NCI-H1694 (cell line): ENCODE measurements at places on chromosomes 7 and 10.
A peak's percentile ranks its signal among the peaks of the same experiment; 100 is the strongest.

DNA sequence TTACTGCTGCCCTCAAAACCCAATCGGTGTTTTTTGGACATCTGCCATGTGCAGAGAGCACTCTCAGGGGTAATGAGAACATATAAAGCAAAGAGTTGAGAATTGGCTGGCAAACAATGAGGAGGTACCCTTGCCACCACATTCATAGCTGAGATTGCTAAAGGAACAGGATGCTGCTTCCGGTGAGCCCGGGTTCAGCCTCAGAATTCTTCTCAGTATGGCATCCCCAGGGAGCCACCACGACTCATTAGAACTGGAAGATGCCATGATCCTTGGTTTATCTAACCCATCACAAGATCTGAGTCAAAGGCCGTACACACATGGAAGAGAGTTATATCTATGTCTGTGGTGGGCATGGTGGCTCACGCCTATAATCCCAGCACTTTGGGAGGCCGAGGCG is 174.4 kb downstream of the ARID5B start:
- DNase-seq, result no peak

DNA sequence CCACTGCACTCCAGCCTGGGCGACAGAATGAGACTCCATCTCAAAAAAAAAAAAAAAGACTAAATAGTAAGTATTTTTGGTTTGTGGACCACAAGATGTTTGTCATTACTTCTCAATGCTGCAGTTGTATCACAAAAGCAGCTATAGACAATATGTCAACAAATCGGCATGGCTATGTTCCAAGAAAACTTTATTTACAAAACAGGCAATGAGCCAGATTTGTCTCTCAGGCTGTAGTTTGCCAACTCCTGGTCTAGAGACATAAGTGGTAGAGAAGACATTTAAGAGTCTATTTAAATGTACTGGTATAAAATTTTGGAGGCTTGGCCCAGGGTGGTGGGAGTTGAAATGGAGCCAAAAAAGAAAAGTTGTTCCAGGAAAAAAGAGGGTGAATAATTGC is 185.8 kb downstream of the SORCS1 start:
- no peak for DNase-seq

DNA sequence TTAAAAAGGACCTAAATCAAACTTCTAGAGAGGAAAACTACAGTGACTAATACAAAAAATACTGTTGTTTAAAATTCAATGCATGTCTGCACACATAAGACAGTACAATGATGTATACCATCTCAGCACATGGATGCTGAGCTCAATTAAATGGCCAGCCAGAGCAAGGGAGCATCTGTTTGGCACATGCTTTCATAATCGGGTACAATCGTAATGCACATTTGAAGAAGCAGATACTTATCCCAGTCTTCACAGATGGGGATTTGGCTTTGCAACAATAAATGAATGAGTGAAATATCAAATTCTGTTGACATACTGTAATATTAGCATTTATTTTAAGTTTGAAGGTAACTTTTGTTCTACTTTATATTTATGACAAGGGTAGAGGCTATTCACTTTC is 187.8 kb downstream of the CRPPA start:
- DNase-seq, result peak; percentile 30

- DNase-seq, result no peak
Measured at GRCh38 chr7:157475601-157476000, 138.8 kb downstream of the DNAJB6 start.

DNA sequence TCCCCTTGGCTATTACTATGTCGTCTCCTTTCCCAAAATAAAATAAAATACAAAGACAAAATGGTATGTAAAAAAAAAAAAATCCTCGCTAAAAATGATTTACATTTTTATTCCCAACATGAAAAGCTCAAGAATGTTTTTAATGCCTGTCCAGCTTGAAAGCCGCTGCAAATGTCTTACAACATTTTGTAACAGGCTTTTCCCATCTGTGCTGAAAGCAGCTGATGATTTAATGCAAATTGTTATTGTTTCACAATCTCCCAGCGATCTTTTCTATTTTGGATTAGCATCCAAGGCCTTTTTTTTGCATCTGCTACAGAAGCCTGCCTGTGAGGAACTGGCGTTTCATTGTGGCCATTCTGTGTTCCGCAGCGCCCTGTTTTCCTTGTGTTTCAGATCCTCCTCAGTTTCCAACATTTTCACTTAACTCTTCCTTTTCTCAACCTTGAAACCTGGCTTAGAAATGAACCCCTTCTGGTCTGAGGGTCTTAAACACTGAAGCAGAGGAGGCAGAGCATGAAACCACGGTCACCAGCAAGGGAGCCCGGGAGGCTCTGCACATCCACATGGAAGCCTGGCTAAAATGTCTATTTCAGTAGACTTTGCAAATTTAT is 712.1 kb downstream of the PARD3 start:
- no peak for DNase-seq

DNA sequence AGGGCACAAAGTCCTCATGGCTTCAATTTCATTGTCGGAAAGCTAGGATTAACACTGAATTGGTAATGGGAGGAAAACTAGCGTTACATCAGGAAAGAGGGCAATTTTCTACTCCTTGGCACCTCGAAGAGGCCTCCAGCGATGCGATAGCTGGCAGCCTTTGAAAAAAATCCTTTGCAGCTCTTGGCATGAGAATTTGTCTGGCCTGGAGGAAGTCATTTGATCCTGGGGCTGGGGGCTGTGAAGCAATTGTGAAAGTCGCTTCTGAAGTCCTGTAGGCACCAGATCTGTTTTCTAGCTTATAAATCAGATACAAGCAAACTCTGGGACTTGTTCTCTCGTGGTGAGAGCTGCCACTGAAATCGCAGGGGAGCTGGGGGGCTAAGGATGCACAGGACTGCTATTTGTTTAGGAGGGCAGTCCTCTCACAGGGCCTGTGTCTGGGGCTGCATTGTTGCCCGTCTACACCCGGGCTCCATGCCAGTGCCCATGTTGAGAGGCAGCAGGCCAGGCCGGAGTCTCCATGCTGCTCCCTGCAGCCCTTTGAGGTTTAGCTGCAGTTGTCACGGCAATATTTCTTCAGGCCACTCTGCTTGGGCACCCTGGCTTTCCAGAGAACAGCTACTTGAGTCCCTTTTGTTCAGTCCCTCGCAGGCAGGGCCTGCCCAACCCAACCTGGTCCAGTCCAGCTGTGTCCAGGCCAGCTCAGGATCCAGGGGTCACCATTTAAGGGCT is 206.8 kb upstream of the LYZL1 start:
- DNase-seq, result no peak

GRCh38 chr7:29748286-29749099 is 57.8 kb upstream of the WIPF3 start:
- DNase-seq, result peak; percentile 47

- no peak for DNase-seq
Measured at GRCh38 chr7:101567230-101567629, 61.9 kb downstream of the MYL10 start.

GRCh38 chr10:90930971-90931871 is 10.3 kb upstream of the ANKRD1 start:
- DNase-seq, result no peak

GRCh38 chr7:22658031-22658430 is 69.0 kb upstream of the IL6 start:
- DNase-seq, result no peak

GRCh38 chr10:71838264-71839211 is 12.5 kb downstream of the PSAP start:
- no peak for DNase-seq

DNA sequence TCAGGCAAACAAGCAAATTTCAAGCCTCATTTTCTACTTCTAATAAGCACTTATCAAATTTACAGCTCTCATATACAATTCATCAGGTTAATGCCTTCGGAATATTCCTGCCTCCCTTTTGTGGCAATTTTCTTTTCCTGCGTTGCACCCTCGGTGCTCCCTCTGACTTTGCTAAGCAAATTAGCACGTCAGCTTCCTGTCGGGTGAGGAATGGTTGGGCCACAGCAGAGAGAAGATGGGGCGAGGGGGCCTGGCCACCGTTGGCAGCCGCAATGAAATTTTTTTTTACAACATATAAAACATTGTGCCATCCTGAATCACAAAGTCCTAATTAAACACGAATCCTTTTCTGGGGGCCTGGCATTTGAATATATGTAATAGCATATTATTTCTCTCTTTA is 28.1 kb downstream of the ELFN1 start:
- no peak for DNase-seq

DNA sequence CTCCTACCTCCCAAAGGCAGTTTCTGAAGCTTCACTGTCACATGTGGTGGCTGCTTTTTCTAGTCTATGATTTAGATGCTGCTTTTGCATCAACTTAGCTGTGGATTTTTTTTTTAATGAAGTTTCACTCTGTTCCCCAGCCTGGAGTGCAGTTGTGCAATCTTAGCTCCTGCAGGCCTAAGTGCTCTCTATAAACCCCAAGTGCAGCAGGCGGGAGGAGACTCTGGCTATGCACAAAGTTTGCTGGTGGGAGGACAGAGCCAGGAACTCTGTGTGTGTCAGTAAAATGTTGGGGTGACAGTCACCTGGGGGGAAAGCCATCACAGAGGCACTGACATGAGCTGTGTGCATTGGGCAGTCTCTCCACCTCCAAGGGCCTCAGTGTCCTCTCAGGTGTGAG is 138.8 kb upstream of the FAM20C start:
- DNase-seq, result no peak

GRCh38 chr10:116665541-116666125 is 44.9 kb downstream of the PNLIPRP2 start:
- DNase-seq, result no peak

DNA sequence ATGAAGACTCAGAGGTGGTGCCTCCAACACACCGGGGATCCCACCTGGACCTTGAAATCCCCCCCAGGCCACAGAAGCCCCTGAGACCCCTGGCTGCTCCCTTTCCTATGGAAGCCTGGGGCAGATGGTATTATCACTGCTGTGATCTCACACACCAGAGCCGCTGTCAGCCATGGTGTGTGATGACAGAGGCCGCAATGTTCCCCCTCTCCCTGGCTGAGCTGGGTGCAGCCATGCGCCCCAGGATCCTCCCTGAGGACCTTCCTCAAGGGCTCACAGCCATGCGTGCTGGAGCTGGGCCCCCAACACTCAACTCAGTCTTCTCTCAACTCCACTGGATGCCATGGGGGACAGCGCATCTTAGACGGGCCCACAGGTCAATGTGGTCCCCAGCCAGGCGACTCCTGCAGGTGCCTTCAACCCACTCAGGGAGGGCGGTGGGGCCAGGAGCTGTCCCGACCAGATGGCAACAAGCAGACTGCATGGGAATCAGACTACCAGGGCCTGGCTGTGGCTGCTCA is 44.9 kb downstream of the VIPR2 start:
- no peak for DNase-seq

- no peak for DNase-seq
Measured at GRCh38 chr10:24382045-24382444, 173.1 kb downstream of the KIAA1217 start.

DNA sequence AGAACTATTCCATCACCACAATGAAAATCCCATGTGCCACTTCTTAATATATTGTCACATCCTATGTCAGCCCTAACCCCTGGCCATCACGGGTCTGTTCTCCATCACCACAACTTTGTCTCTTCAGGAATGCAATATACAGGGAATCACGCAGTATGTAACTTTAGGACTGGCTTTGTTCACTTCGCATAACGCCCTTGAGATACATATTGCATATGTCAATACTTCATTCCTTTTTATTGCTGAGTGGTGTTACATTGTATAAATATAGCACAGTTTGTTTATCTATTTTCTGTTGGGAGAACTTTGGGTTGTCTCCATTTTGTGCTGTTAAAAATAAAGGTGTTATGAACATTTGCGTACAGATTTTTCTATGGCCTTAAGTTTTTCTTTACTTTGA is 195.4 kb upstream of the ZMIZ1 start:
- DNase-seq, result no peak

GRCh38 chr10:101141616-101142532 is 10.8 kb downstream of the TLX1 start:
- peak; percentile 78 for DNase-seq

DNA sequence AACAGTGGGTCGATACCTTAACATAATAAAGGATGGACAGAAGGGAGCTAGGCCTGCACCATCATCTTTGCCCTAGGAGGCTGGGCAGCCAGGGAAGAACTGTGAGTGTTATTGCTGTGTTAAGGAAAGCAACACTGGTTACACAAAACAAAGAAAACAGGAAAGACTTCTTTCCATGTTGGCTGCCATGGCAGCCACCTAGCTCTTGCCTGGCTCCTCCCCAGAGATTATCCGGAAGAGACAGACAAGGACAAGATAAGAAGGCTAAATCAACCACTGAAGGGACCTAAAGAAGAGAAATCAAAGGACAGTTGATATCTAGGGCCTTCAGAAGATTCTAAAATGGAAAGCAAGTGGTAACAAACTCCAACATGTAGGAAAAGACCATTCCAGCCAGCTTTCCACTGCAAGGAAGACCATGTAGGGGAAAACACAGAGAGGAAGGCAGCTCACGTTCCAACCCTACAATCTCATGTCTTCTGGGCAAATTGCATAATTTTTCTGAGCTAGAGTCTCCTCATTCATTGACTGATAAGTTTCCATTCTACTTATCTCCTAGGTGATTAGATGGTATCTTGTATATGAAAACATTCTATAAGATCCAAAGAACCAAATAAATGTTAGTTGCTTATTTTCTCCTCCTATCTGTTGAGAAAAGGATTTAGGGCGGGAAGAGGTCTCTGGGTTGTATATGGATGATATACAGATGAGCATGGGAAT is 51.2 kb downstream of the SP8 start:
- DNase-seq, result no peak
